Stimulated activated naive B cell treated with anti-CD40 and anti-IgM and Interleukin-4, amounts not matched to agents 10 μg/mL and 1 μg/mL and 100 μg/mL, for 72 hours (primary cell): ENCODE measurements at places on chromosomes 1 and 21.

- no peak for DNase-seq
Observed at GRCh38 chr1:151776665-151777062, 13.4 kb upstream of the MRPL9 start.

DNA sequence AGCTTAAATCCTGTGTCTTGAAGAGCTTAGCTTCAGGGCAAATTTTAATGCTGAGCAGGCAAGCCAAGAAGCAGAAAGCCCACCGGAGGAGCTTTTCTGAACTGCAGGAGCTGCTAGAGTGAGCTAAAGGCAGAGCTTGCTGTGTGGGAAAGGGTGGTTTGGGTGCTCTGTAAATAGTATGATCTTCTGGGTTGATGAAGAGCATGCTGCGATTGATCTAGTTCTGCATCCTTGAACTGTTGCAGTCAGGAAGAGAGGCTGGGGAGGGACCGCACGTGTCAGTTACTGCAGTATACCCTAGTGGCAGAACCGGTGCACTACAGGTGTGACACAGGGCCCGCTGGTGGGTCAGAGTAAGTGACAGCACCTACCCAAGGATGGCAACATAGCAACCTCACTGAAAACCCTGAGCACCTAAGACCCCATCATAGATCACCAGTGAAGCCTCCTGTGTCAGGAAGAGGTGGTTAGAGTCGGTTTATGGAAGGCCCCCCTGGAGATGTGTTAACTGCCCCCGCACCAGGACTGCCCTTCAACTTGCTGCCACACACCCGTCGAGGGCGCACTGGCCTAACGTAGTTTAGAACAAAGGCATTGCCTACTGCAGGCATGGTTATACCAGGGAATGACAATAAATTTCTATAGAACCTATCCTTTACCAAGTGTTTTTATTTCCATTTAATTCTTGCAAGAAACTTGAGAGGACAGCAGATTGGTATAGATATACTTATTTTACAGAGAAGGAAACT lies 146.0 kb upstream of the KIAA0040 start:
- DNase-seq: peak; percentile 36

- no peak for DNase-seq
Observed at GRCh38 chr1:199081739-199082138, 442.9 kb downstream of the PTPRC start.

DNA sequence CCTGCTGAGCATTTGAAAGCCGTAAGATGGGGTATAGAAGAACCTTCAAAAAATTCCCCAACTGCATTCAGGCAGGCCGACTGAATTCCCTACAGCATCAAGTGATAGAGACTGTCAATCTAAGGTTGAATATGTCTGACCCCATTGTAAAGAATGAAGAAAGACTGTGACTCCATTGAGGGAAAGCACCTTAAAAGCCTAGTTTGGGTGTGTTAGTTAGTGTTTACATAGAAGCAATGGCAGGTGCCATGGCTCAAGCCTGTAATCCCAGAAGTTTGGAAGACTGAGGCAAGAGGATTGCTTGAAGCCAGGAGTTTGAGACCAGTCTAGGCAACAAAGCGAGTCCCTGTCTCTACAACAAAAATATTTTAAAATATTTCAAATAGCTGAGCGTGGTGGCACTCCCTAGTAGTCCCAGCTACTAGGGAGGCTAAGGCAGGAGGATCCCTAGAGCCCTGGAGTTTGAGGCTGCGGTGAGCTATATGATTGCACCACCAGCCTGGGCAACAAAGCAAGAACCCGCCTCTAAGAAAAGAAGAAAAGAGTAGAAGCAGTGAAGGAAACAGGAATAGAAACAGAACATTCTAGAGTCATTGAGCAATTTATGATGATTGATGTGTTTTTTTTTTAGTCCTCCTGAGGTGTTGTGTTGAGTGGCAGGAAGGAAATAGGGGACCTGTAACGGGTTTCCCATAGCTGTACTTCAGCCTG lies 15.4 kb downstream of the POLR3GL start:
- no peak for DNase-seq

DNA sequence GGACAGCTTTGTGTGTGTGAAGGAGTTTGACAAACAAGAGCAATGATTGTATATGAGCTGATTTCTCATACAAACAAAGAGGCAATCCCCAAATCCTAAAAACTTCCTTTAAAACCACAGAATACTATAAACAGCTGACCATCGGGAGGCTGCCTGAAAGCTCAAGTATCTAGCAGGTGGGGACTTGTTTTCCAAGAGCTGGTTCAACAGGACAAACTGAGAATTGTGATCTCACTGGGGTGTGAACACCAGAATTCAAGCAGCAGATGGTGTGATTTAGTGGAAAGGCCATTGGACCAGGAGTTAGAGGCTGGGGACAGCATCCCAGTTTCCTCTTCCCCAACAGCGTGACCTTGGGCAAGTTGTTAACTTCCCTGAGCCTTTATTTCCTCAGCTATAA lies 13.9 kb downstream of the LMX1A start:
- no peak for DNase-seq

DNA sequence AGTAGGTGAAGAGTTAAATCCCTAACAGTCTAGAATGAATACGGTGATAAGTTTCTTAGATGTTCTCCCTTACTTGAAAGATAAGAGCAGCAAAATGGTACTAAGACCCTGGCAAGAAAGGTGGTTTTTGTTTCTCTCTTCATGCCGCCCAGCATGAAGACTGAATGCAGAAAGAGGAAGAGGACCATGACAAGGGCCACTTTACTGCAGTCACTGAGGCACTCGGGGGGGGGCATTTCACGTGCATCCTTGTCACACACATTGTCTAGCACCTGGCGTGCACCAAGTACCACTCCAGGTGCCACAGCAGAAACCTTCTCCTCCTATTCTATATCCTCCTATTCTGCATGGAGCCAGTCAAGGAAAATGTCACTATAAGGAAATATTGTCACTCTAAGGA lies 222.0 kb downstream of the TOMM20 start:
- DNase-seq: no peak

- DNase-seq: no peak
Observed at GRCh38 chr1:53448241-53448841, 10.9 kb upstream of the DMRTB1 start.

DNA sequence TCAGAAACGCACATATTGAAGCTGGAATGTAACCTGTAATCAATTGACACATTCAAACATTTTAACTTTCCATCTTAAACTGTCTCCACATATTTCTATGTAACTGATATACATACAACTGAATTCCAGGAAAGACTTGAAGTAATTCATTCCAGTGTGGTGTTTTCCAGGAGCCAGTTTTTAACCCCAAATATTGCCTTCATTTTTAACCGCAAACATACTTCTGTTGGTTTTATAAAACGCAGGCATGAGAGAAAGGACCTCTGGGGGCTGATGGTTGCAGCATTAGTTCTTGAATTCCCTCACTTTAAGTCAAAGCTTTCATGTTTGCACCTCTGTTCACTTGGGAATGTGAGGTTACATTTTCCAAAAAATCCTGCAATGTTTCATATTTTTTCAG lies 204.1 kb downstream of the CRB1 start:
- no peak for DNase-seq

GRCh38 chr1:219559899-219560298 lies 53.0 kb downstream of the ZC3H11B start:
- DNase-seq: no peak

DNA sequence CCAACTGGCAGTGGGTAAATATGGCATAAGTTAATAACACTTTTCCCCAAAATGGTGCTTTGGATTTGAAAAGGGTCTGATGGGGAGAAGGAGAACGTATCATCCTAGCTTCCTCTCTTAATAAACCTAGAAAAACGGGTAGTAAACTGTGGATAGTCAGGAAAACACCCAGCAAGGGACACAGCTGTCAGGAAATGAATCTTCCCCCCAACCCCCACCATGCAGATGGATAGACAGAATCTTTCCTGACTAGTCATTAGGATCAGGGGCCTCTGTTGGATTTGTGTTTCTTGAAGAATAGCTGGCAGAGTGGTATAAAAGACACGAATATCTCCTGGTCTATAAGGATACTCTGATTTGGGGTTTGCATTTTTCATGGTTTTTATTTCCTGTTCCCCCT lies 22.5 kb upstream of the LAX1 start:
- no peak for DNase-seq

GRCh38 chr21:29238967-29239290 lies 59.8 kb upstream of the BACH1 start:
- no peak for DNase-seq

DNA sequence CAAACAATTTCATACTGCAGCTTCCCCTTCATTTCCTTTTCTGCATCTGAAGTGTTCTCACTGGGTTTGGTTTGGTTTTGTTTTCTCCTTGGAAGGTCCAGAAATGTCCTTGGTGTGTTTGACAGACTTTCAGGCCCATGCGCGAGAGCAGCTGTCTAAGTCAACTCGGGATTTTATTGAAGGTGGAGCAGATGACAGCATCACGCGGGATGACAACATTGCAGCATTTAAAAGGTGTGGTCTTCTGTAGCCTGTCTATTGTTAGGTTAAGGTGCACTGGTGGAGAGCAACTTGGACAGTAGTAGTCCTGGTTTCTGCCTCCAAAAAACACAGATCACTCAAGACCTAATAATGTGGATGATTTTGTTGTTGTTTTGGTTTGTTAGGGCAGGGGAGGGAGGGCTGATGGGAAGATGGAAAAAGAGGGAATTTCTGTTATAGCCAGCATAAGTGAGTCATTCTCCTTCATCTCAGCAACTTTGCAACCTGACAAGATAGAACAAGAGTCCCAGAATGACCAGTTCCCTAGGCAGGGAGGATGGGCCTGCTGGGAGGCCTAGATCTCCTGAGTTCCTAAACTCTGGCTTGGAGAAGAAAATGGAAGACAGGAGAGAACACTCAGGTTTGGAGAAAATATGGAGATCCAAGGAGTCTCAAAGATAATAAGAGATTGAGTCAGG lies 12.5 kb downstream of the HAO2 start:
- DNase-seq: no peak

DNA sequence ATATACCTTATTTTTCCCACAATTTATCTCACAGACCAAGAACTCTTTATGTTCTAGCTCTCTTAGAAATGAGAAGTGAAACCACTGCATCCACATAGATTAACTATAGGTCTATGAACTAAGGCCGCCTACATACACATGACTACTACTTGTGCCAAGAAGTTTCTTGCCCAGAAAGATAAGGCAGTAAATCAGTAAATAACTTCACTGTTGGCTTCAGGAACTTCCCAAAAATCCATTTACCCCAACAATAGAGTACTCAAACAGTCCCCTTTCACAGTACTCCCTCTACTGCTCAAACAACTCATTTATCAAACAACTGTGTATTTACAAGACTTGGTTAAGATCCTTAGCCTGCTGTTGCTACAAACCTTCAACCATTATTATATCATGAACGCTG lies 96.5 kb downstream of the NME7 start:
- no peak for DNase-seq

DNA sequence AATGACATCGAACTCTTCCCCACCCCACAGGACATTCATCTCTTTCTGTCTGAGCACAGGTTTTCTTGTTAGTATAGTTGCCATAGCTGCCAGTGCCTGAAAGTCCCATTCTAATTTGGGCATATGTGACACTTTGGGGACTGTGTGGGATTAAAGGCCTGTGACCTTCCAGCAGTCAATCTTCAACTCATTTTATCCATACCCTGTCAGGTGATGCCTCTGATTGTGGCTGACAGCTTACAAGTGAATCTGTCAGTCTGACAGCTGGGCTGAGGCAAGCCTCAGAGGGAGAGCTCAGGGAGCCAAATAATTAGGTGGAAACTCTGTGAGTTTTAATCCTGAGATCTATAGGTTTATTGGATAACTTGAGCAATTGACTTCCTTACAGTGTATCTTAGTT lies 29.6 kb downstream of the ZCCHC17 start:
- DNase-seq: no peak

DNA sequence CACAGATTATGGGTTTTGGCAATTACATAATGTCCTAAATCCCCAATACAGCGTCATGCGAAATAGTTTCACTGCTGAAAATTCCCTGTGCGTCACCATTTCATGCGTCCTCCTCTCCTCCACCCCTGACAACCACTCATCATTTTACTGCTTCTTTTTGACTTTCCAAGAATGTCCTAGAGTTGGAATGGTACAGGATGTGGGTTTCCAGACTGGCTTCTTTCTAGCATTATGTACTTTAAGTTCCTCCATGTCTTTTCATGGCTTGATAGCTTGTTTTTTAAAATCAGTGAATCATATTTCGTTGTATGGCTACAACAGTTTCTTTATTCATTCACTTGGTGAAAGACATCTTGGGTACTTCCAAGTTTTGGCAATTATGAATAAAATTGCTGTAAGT lies 7.4 kb downstream of the NBPF3 start:
- no peak for DNase-seq

DNA sequence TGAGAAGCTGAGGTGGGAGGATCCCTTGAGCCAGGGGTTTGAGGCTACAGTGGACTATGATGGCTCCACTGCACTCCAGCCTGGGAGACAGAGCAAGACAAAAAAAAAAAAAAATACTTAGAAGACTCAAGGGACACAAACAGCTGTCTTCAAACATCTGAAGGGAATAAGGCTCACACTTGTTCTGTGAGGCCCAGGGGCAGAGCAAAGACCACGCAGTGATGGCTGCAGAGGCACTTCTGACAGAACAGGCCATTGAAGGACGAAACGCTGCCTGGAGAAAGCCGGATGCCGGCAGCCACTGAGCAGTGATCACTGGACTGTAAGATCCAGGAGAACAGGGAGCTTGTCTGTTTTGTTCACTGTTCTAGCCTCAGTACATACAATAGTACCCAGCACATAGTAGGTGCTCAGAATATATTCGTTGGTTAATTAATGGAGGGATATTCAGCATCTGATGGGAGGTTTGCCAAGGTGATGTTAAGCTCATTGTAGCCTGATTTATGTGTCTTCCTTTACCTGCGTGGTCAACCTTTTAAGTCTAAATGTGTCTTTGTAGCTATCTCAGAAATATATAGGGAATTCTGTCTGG lies 12.1 kb upstream of the NDC1 start:
- no peak for DNase-seq

DNA sequence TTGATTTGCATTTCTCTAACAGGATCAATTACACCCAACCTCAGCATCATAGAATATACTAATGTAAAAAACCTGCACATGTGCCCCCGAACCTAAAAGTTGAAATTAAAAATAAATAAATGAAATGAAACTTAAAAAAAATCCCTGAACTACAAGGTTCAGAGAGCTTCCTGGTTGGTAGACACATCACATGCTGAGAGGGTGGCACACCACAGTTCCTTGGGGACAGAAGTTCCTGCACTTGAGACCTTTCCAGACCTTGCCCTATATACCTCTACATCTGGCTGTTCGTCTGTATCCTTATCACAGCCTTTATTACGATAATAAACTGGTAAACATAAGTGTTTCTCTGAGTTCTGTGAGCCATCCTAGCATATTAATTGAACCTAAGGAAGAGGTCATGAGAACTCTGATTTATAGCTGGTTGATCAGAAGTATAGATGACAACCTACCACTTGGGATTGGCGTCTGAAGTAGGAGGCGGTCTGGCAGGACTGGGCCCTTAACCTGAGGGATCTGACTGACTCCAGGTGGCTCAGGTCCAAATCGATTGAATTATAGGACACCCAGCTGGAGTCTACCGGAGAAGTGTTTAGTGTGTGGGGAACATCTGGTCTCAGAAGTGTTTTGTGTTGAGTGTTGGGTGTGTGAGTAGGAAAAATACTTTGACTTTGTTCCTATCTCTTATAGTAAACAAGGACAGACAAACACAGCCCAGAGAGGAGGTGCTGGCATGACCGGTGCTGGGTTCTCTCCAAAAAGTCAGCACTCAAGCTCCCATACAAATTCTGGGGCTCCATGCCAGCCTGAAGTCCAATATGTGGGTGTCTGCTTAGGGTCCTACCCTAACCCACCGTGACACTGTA lies 19.0 kb downstream of the C1orf115 start:
- DNase-seq: no peak

- DNase-seq: no peak
Observed at GRCh38 chr1:200415789-200416593, 6.2 kb upstream of the ZNF281 start.
